Stimulated activated CD4-positive, alpha-beta T cell treated with anti-CD3 and anti-CD28 coated beads, Interleukin-1b, Interleukin-23, amount 100 ng/mL, for 1 hour (primary cell): ENCODE measurements at places on chromosomes 11 and 22.

GRCh38 chr22:25368271-25368670 lies 148.8 kb downstream of the CRYBB2 start:
- DNase-seq, result no peak

DNA sequence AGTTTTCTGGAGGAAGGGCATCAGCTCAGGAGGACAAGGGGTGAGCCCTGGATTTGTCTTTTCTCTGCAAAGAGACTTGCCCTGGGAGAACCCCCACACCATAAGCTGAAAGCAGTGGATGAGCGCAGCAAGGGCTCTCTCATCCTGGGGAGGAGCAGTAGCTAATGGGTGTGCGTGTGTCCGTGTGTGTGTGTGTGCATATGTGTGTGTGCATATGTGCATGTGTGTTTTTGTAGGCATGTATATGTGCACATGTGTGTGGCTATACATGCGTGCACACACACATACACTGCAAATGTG lies 45.3 kb downstream of the SMIM38 start:
- no peak for DNase-seq

- DNase-seq, result no peak
These were observed 6.2 kb upstream of the APLP2 start for GRCh38 chr11:130063451-130063850.

DNA sequence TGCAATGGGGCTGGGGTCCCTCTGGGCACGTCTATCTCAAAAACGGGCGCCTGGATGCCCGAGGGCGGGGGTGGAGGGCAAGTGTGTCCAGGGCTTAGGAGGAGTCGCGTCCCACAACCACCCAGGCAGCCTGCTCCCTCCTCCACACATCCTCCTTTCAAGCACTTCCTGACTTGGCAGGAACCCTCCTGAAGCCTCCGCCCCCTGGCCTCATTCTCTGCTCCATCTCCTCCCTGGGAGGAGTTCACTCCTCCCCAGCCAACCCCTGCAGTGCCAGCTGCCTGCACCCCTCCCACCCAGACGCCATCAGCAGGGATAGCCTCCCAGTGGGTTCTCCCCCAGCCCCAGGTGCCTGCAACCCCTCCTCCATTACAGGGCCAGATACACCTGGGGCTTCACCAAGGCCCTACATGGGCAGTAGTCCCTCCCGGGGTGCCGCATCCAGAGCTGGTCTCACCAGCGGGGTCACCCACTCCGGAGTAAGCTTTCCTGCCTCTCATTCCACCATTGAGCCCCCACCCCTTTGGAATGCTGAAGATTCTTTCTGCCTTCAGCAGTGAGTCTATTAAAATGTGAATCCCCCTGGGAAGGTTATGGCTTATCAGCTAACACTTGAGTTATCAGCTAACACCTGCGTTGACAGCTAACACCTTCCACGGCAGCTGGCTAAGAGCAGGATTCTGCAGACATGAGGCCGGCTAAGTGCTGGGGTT lies 24.4 kb downstream of the RTN4R start:
- DNase-seq, result no peak

DNA sequence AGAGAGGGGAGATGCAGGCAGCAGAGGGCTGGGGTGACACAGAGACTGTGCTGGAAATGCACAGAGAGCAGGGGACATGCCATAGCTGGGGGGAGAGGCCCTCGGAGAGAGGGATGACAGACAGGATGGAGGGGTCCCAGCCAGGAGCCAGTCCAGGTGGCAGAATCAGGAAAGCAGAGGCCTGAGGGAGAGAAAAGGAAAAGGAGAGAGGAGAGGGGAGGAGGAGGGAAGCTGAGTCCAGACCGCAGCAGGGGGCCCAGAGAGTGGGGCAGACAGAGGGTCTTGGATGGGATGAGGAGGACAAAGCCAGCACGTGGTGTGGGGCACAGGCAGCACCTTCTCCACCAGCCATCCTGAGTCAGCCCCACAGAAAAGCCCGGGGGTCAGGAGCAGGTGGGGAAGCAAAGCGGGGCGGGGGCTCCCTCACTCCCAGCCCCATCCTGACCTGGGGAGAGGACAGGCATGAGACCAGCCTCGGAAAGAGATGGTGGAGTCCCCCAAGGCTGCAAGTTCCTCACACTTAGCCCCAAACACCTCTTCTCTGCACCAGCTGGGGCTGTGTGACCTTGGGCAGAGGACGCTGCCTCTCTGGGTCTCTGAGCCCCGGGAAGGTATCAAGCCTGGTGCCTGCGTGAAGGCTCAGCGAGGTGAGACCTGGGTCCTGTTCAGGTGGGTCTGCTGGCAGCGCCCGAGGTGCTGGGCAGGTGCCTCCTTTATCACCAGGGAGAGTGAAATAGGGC lies 48.0 kb downstream of the IGLL1 start:
- DNase-seq, result no peak

DNA sequence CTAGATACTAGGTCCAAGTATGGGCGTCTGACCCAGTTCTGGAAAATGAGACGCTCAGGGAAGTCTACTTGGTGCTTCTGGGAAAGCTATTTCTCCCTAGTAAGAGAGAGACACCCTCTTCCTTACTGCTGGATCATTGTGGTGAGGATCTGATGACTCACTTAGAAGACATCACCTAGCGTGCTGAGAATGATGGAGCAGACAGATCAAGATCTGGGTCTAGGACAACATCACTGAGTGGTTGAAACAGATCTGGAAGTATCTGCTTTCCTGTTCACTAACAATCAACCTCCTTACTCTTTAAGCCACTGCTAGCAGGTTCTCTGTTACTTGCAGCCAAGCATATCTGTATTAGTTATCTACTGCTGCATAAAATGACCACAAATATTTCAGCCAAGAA lies 38.3 kb upstream of the HMGXB4 start:
- no peak for DNase-seq

- DNase-seq, result no peak
These were observed 28.8 kb upstream of the CHKA start for GRCh38 chr11:68150037-68150436.

GRCh38 chr11:71996946-71997345 lies 1.8 kb upstream of the IL18BP start:
- no peak for DNase-seq

DNA sequence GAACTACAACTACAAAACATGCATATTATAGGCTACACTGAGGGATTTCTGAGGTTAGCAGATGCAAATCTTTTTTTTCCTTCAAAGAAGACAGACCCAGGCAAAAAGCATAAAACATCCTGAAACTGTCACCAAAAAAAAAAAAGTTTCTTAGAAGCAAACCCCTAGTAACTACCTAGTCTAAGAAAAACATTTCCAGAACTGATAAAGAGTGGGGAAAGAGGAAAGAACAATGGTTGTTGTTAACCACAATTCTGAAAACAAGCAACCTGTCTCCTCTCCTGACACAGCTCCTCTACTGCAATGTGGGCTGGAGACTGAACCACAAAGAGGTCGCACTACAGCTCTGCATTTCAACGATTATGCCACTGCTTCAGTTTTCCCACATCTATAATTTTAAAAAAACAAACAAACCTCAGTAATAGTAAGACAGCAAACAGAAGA lies 15.0 kb downstream of the DENND5A start:
- no peak for DNase-seq

GRCh38 chr11:46295312-46296058 lies 18.0 kb downstream of the CREB3L1 start:
- DNase-seq, result peak; percentile 41

DNA sequence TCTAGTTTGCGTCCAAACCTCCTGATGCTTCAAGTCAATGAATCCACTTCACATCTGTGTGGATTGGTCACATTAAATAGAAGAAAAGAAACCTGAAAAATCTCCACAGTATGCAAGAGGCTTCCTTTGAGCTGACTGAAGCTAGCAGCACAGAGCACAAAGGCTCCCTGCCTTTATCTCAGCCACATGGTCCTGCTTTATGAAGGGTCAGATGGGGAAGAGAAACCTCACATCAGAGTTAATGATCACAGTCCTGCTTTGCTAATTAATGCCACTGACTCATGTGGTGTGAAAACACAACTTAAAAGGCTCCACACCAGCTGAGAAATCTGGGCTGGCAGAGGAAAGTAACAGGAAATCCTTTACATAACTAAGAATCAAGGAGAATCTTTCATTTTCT lies 1291.0 kb downstream of the LRRC4C start:
- no peak for DNase-seq

DNA sequence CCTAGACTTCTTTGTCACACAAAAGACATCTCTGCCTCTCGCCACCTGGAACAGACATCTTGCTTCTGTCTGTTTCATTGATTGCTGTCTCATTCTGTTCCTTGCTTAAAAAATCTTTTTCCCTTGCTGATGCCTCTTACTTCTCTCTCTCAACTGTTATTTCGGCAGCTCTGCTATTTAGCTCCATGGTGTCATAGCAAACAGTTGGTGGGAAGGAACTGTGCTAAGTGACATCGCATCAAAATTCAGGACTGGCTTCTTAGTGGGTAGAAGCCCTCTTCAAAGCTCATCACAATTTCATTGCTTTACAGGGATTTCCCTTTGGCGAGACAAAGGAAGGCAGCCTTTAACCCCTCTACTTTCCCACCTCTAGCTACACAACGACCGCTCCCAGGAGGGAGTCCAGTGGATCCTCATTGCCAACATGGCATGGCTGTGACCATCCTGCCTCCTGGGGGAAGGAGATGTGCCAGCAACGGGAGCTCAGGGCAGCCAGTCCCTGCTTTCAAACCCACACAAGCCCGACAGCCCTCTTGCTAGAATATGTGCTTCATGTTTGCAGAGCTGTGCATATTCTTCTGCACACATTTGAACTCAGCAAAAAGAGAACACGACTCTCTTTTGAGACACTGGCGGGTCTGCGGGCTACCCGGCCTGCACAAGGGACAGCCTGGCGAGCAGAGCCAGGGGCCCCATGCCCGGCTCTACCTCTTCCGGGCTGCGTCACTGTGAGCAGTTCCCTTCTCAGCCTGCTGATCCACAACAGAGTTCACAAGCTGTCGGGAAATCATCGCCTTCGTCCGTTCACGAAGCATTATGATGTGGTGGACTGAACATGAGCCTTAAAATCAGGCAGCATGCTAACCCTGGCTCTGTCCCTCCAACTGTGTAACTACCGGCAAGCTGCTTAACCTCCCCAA lies 51.1 kb upstream of the JAM3 start:
- DNase-seq, result no peak

- no peak for DNase-seq
These were observed 49.2 kb downstream of the CWC15 start for GRCh38 chr11:94924171-94924572.

DNA sequence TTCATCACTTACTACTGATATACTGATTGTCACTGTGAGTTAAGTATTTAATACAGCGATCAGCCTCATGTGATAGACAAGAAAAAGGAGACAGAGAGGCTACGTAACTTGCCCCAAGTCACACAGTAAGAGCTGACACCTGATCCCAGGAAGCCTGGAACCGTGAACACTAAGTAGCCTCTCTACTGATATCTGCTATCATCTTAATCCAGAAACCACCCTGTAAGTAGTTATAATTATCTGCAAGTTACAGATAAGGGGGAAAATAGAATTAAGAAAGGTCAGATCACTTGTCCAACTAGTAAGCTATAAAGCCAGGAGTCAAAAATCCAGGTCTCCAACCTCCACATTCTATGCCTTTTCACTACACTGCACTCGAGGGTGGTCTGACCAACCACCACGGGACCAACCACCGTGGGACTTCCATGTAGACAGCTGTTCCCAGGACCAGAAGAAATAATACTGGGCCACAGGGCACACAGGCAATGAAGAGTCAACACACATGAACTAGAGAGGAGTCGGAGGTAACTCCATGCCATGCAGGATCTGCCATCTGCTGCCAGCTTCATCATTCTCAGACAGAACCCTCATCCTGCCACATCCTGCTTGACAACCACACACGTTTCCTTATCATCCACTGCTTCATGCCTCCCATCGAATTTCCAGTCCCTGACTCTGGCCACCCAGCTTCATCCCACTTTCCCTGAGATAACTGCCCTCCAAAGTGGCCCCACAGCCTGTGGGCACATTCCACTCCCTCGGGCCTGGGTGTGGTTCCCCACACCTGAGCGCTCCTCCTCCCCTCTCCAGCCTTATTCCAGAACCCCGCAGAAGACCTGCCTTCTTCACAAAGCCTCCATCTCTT lies 58.6 kb downstream of the MICAL3 start:
- DNase-seq, result no peak

GRCh38 chr22:35476341-35476740 lies 64.3 kb upstream of the RASD2 start:
- no peak for DNase-seq

DNA sequence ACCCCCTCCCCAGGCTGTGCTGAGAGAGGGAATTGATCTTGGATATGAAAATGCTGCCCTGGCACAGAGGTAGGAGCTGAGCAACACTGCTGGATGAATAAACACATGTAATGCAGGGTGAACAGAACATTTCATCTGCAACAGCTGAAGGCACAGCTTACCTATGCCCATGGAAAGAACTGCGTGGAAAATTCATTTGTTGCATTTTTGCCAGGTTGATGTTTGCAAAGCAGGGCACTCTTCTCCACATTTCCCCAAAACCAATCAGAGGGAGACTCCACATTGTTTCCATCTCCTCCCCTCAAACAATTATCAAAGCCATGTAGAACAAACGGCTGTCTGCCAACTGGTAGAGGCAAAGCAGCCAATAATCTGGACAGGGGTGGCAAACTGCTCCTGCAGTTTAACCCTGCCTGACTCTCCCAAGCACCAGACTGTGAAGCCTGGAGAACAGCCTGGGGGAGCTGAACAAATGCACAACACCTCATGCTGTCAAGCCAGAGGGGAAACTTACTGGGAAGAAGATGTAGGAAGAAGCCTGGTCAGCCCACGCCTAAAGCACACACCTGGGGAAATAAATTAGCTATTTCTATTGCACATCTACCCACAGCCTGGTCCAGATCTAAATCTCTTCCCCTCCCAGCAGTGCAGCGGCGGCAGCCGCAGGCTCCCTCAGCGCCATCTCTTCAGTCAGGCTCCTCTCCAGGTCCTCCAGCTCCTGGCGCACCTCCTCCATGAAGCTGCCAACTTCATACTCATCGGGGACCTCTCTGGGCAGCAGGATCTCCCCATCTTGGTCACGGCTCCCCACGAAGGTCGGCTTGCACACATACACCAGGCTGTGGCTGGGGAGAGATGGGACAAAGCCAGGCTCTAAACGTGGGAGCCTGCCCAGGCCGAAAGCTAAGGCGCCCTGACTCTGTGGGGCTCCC lies 44.3 kb downstream of the DKK3 start:
- no peak for DNase-seq

DNA sequence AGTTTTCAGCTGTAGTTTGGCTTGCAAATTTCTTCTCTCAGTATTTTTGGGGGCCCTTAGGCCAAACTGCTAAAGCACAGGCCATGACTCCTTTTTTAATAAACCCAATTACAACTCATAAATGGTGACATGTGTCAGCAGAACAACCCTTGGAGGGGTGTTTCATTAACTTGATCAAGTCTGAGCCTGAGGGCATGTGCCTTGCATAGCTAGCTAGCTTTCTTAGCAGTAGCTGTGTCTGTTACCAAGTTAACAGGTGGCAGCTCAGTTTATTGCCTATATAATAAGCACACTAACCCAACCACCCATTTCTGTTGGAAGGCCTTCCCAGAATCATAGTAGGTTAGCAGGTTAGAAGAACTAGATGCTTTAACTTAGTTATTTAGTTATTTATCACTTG lies 950.3 kb upstream of the CCDC90B start:
- no peak for DNase-seq

- DNase-seq, result no peak
These were observed 313.5 kb downstream of the MIAT start for GRCh38 chr22:26970809-26971394.

GRCh38 chr11:64007160-64007628 lies 21.0 kb downstream of the OTUB1 start:
- no peak for DNase-seq

- DNase-seq, result no peak
These were observed 177.2 kb upstream of the MTMR2 start for GRCh38 chr11:96101146-96101545.

GRCh38 chr11:27717801-27718229 lies 17.6 kb upstream of the BDNF start:
- no peak for DNase-seq

- DNase-seq, result no peak
These were observed 154.3 kb downstream of the MSANTD4 start for GRCh38 chr11:105867742-105868141.
